ENCODE measurements at places on chromosomes 16 and 17.

DNA sequence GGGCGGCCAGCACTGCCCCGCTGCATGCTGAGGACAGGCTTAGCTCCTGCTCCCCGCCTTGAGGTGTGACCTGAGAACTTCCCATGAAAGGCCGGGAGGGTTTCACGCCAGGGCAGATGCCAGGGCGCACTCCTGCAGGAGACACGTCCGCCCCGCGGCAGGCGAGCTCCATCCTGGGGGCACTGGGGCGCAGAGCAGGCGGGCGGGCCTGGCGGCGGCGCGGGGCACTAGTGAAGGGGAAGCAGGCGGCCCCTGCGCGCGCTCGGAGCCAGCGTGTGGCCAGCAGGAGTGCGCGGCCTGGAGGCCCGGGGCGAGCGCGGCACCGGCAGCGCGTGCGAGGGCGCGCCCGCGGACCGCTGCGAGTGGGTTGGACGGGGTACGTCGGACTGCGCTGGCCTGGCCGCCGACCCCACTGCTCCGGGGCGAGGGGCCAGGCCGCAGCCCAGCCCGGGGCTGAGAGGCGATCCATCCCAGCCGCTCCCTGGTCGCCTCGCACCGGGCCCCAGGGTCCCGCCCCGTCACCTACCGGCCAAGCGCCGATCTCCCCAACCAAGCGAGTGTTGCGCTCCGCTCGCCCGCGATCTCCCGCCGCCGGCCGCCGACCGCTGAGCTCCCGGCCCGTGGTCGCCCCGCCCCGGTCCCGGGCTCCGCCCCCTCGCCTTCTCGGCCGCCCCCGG lies at the start of gene MAP3K14:
TSS of gene MAP3K14 (minus strand) at position 587 of the 677 bp plus-strand sequence. CDS start 26,275 bp downstream, outside the sequence.
- peak within 1 kb of the TSS; percentile 98 for H3K27ac ChIP-seq
- H3K27me3 ChIP-seq, result no peaks in the 10 kb centered on the region
- H3K4me1 ChIP-seq, result peaks cover 68% of the 10 kb centered on the region
- peak within 1 kb of the TSS; percentile 85 for H3K4me3 ChIP-seq
- peak; percentile 79 for DNase-seq
- no peaks in the 10 kb centered on the region for H3K36me3 ChIP-seq

- H3K4me1 ChIP-seq, result peaks cover 5% of the 10 kb centered on the region
- H3K27me3 ChIP-seq, result peaks cover 10% of the 10 kb centered on the region
- DNase-seq, result no peak
- H3K4me3 ChIP-seq, result no peak overlapping the region
- peaks cover 22% of the 10 kb centered on the region for H3K36me3 ChIP-seq
Observed at GRCh38 chr17:265718-266117, 84.3 kb upstream of the DOC2B start.

DNA sequence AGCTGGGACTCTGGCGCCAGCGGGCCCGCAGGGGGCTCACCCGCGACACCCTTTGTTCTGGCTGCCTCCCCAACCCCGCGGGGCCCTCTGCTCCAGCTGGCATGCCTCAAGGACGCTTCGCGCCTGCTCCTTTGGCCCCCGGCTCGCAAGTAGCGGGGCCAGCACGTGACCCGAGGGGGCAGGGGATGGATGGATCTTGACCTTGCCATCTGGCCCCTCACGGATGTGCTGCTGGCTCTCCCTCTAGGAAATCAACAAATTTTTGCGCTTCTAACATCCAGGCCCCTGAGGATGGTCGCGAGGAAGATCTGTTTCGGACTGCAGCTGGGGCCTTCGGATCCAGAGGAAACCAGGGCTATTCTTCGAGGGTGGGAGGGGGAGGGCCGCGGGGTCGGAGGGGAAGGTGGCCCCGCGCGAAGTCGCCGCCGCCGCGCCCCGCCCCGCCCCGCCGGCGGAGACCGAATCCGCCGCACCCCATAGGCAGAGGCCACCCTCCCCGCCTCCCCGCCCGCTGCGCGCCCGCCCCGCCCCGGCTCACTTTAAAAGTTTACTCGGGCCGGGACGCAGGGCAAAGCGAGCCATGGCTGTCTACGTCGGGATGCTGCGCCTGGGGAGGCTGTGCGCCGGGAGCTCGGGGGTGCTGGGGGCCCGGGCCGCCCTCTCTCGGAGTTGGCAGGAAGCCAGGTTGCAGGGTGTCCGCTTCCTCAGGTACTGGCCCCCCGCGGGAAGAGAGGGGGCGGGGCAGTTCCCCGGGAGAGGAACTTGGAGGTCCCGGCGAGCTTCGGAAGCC lies at the start of gene ACSF2:
TSS of gene ACSF2 (plus strand) at position 537 of the 790 bp plus-strand sequence. CDS start at position 581, 44 bp downstream.
- no peaks in the 10 kb centered on the region for H3K27me3 ChIP-seq
- H3K4me3 ChIP-seq, result peak within 1 kb of the TSS; percentile 78
- DNase-seq, result peak; percentile 67

DNA sequence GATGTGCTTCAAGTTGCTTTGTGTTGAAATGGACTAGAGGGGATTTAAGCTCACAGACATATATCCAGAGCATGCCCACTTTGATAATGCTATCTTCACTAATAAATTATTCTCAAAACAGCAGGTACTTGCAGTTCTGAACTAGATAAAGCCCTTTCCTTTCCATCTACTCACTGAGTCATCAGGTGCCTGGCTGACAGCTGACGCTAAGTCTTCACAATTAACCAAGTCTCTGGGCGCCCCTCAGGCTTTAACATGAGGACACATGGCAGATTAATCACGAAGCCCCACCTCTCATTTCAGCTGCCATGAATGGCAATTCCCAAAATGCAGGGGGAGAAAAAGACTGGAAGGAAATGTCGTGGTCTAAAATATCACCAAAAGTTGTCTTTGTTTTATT lies 29.5 kb upstream of the CRISPLD2 start:
- no peak for DNase-seq
- H3K27ac ChIP-seq, result no peak overlapping the region

DNA sequence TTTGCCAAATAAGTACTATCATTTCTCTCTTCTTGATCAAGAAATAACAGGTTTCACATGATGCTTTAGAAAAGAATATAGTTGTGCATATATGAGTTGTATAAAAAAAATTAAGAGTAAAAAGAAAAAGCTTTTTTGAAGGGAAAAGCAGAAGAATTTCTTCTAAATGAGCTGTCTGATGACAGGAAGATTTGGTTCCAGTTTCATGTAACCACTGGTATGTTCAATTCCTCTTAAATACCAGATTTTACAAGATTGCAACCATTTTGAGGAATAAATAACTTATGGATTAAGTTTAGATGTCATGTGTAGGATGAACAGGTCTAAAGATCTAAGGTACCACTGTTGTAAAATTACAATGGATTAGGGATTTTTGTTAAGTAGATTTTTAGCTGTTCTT lies 45.0 kb downstream of the VMP1 start:
- H3K4me3 ChIP-seq, result no peak overlapping the region
- no peaks in the 10 kb centered on the region for H3K36me3 ChIP-seq
- no peak for DNase-seq
- H3K27me3 ChIP-seq, result no peaks in the 10 kb centered on the region
- peaks cover 35% of the 10 kb centered on the region for H3K4me1 ChIP-seq

- H3K4me1 ChIP-seq, result no peaks in the 10 kb centered on the region
- no peak overlapping the region for H3K27ac ChIP-seq
- H3K4me3 ChIP-seq, result no peak overlapping the region
- no peak for DNase-seq
- peaks cover 19% of the 10 kb centered on the region for H3K36me3 ChIP-seq
Observed at GRCh38 chr16:78163772-78164670, 64.6 kb downstream of the WWOX start.

- peaks cover 15% of the 10 kb centered on the region for H3K4me1 ChIP-seq
- H3K27ac ChIP-seq, result no peak overlapping the region
- no peaks in the 10 kb centered on the region for H3K27me3 ChIP-seq
- H3K4me3 ChIP-seq, result no peak overlapping the region
- no peak for DNase-seq
- H3K36me3 ChIP-seq, result peaks cover 11% of the 10 kb centered on the region
Observed at GRCh38 chr17:7700510-7700909, 4.5 kb upstream of the EFNB3 start.

- no peak overlapping the region for H3K27ac ChIP-seq
- no peaks in the 10 kb centered on the region for H3K27me3 ChIP-seq
- H3K36me3 ChIP-seq, result peaks cover 24% of the 10 kb centered on the region
- DNase-seq, result peak; percentile 87
Observed at GRCh38 chr17:78176548-78177025, 8.2 kb downstream of the SYNGR2 start.

DNA sequence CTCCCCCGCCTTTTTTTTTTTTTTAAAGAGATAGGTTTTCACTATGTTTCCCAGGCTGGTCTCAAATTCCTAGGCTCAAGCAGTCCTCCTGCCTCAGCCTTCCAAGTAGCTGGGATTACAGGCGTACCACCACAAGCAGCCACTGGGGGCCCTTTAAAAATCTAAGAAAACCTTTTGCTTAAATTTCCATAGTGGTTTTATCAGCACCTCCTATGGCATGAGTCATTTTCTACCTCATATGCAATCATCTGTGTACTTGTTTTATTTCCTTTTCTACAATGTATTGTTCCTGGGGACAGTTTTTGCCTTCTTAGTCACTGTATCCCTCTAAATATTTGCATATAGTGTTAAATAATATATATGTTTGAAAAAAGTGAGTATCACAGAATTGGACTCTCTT lies 29.2 kb downstream of the GNA13 start:
- H3K4me1 ChIP-seq, result peaks cover 19% of the 10 kb centered on the region
- no peak overlapping the region for H3K27ac ChIP-seq
- H3K36me3 ChIP-seq, result peaks cover 5% of the 10 kb centered on the region
- H3K4me3 ChIP-seq, result no peak overlapping the region

GRCh38 chr17:34255381-34255732 lies 272 bp downstream of the CCL2 start:
- H3K4me1 ChIP-seq, result peaks cover 52% of the 10 kb centered on the region
- H3K4me3 ChIP-seq, result peak overlapping the region; percentile 68
- peak overlapping the region; percentile 98 for H3K27ac ChIP-seq
- peaks cover 11% of the 10 kb centered on the region for H3K27me3 ChIP-seq
- no peaks in the 10 kb centered on the region for H3K36me3 ChIP-seq

GRCh38 chr16:4318451-4318910 lies 2.6 kb downstream of the GLIS2 start:
- peak overlapping the region; percentile 95 for H3K27ac ChIP-seq
- H3K27me3 ChIP-seq, result no peaks in the 10 kb centered on the region
- H3K36me3 ChIP-seq, result no peaks in the 10 kb centered on the region
- DNase-seq, result no peak
- H3K4me3 ChIP-seq, result peak overlapping the region; percentile 83
- H3K4me1 ChIP-seq, result peaks cover 52% of the 10 kb centered on the region
